ENCODE measurements at places on chromosomes 6 and 20. TPM values are rescaled to one million over a fixed set of nuclear protein-coding genes. Genes with fewer than 3 reads are reported as not detected.

The TNXB gene
- 301 TPM for total RNA-seq

The TXLNB gene
- 1.7 TPM for total RNA-seq

The CENPW gene
- total RNA-seq, result not detected

The HBS1L gene
- 37.3 TPM for total RNA-seq

The SLC52A3 gene
- 23.6 TPM for total RNA-seq

The BPIFB4 gene
- not detected for total RNA-seq

The RHAG gene
- total RNA-seq, result not detected

The FOXF2 gene
- total RNA-seq, result 4.0 TPM

- DNase-seq, result no peak
Measured at GRCh38 chr6:12533586-12533985, 183.0 kb upstream of the PHACTR1 start.

- DNase-seq, result peak; percentile 57
Measured at GRCh38 chr6:37679539-37680476, 17.9 kb downstream of the MDGA1 start.

DNA sequence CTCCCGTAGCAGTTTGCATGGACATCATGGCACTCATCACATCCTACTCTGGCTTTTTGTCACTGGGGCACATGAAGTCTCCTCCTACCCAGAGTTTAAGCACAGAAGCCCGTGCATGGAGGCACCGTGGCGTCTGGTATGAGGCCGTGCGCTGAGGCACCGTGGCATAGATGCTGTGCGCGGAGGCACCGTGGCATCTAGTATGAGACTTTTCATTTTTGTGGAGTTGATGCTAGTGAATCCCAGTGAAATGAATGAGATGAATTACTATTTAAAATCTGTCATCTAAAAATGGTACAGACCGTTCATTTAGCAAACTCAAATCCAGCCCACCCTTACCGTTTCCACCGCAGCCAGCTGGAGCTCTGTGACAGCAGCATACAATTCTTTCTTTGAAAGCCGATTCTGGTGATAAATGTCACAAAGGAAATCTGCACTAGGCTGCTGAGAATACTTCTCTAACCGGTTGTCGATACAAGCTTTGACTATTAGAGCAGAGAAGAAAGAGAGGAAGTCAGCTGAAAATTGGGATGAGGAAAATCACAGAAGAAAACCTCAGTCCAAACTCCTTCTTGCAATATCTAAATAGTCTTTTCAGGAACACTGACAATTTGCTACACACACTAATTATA is 11.3 kb downstream of the CYP24A1 start:
- no peak for DNase-seq

- DNase-seq, result no peak
Measured at GRCh38 chr6:1858196-1858595, 248.5 kb downstream of the FOXC1 start.

- no peak for DNase-seq
Measured at GRCh38 chr20:24444526-24445190, 24.8 kb upstream of the SYNDIG1 start.

DNA sequence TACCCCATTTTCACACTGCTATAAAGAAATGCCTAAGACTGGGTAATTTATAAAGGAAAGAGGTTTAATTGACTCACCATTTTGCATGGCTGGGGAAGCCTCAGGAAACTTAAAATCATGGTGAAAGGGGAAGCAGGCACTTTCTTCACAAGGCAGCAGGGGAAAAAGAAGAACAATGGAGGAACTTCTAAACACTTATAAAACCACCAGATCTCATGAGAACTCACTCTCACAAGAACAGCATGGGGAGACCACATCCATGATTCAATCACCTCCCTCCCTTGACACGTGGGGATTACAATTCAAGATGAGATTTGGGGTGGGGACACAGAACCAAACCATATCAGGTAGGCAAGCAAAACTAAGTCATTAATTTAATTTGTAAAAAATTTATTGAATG is 343.2 kb downstream of the FRK start:
- DNase-seq, result no peak

DNA sequence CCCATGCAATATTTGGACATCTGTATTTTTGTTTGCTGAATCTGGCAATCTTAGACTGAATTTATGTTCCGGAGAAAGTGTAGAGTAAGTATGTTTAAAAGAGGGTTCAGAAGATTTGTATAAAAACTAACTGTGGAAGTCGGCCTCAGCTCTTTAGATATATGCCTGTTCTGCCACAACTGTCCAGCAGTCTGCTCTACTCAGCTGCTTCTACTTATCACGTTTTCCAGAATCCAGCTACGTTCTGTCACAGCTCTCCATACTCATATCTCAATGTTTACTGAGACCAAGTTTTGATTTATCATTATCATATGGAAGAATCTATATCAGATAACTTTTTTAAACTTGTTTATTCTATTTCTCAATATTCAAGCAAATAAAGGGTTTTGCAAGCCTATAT is 721.3 kb downstream of the EYS start:
- no peak for DNase-seq

- no peak for DNase-seq
Measured at GRCh38 chr20:63036291-63036690, 29.5 kb upstream of the BHLHE23 start.

- no peak for DNase-seq
Measured at GRCh38 chr6:161074496-161075121, 83.0 kb downstream of the MAP3K4 start.

DNA sequence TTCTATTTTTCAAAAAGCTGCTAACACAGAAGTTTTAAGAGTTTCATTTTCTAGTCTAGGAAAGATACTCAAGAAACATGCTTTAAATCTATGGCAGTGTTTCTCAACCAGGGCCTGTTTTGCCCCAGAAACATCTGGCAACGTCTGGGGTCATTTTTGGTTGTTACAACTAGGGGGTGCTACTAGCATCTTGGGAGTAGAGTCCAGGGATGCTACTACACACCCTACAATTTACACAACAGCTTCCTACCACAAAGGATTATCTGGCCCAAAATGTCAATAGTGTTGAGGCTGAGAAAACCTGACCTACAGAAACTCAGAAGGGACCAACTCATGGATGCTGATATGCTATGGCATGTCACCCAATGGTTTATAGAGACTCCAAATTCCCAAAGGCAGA is 24.4 kb downstream of the SERAC1 start:
- DNase-seq, result no peak

- no peak for DNase-seq
Measured at GRCh38 chr6:9503111-9503761, 911.6 kb downstream of the TFAP2A start.

- no peak for DNase-seq
Measured at GRCh38 chr20:8547035-8547650, 415.1 kb downstream of the PLCB1 start.

- DNase-seq, result no peak
Measured at GRCh38 chr6:14339711-14340584, 222.4 kb downstream of the CD83 start.

GRCh38 chr20:57680131-57680716 is 29.6 kb downstream of the PMEPA1 start:
- no peak for DNase-seq

DNA sequence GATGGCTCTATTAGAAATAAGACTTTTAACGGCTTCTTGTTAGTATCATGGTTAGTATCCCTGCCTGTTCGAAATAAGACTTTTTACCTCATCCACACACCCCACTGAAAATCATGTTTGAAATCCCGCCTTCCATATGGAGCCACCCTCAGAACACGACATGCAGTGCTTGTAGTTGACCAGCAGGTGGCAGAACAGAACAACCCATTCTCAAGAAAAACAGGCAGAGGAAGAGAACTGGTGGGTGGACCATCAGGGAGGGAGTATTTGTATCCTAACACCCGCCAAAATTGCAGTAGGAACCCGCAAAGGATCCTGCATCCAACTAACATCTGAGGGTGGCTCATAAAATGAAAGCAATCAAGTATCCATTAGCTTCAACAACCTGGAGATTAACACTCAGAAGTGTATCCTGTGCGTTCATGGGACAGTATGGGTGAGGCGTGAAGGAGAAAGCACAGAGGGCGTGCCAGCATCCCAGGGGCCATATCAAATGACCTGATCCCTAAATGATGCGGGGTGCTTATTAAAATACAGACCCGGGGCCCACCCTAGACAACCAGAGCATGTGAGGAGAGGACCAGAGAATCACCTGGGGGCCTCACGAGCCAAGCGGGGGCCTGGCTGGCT is 89.6 kb upstream of the NHSL1 start:
- peak; percentile 29 for DNase-seq

DNA sequence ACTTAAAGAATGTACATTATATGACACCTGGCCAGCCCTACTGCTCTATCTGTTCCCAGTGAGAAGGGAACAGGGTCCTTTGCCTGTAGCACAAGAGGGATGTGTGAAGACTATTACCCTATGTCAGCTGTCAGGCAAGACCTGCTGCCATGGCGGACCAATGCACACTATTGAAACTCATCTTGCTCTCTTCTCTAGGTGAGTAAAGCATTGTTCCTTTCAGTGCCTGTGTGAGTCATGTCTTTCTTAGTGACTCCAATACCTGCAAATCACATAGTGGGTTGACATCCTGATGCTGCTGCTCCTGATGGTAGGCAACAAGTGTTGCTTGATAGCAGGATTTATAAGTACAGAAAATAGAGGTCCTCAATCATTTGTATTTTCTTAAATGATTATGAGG is 48.8 kb upstream of the SYNCRIP start:
- DNase-seq, result no peak

DNA sequence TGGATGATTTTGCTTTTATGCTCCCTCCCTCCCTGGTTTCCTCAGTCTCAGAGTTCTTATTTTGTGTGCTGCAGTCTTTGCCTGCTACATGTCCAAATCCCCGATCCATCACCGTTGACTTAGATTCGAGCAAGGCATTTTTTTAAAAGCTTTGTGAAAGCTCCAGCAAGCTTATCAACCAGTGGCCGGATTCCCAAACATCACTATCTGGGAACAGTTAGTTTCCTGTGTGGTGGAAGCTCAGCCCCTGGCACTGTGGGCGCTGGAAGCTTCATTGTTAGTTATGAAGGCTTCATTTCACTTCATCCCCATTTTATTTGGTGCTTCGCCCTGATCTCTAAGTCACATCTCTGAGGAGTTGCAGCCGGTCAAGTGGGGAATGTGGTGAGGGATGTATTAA is 44.7 kb downstream of the DEK start:
- no peak for DNase-seq

GRCh38 chr6:85498596-85499258 is 48.8 kb downstream of the NT5E start:
- DNase-seq, result no peak

- DNase-seq, result no peak
Measured at GRCh38 chr6:31655349-31656237, at the start of gene APOM. Gene APOM, plus strand, starts transcription at chr6:31655894. Its CDS starts 73 bp downstream, at chr6:31655967.

DNA sequence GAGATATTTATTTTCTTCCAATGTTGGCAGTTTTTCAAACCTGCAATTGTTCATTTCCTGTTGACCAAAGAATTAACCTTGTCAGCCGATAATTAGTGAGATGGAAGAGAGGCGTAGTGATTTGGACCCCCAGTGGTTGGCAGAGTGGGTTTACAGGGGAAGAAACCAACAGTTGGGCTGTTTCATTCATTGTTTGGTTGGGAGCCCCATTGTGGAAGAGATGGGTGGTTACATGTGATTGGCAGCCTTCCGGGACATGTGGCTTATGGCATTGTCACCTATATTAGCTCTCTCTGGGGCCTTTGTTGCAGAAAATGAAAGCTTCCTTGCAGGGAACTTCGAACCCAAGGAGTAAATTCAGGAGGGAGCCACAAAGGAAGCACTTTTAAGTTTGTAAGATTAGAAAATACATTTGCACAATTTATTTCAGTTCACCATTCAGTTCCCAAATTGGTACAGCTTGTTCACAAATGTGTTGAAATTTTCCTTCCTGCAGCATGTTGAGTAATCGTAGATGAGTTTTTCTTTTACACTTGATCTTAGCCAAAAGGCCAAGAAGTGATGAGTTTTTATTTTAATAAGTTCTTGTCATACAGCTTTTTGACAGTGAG is 50.3 kb upstream of the CDKAL1 start:
- DNase-seq, result no peak

DNA sequence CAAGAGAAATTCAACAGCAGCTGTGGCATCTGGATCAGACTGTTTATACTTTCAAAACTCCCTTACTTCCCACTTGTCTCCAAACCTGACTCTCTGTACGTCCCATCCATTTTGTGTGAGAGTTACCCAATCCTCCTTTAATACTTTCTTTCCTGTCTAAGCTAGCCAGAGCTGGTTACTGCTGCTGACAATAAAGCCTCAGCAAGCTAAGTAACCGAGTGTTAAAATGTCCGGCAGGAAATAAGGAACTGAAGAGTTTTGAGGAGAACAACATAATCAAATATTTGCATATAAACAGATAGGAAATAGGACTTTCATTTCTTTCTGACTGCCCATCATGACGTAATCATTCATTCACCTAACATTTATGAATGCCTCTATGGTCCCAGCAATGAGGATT is 11.6 kb downstream of the TMEM30A start:
- DNase-seq, result no peak

- DNase-seq, result no peak
Measured at GRCh38 chr20:39855799-39856198, 833.2 kb downstream of the MAFB start.

DNA sequence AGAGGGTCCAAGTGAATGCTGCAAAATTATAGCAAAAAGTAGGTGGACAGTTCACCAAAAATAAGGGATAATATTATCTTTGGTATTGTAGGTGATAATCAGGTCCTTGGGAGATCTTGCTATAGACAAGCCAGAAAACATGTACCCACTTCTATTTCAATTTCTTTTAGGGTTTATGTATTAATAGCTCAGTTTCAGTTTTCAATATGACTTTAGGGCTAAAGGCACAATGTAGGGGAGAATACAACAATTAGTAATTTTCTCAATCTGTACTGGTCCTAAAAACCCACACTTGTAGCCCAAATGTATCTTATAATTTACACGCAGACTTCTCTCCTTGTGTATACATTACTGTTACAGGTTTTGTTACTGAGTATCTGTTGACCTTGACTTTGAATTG is 307.0 kb upstream of the ID4 start:
- DNase-seq, result no peak

DNA sequence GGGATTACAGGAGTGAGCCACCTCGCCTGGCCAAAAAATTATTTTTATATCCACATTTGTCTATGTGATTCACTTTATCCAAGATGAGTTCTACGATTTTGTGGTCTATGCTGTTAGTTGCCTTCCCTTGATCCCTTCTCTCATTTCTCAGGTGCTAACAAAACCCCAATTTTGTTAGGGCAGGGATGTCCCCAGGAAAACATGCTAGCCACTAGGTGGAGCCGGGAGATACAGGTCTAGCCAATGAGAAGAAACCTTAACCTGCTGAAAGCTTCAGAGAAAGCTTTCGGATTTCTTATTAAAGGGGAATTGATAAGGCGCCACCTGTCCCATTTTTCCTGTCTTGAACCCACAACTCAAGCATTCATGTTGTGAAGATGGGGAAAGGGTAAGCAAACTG is 167.4 kb upstream of the OLIG3 start:
- no peak for DNase-seq

GRCh38 chr6:43972913-43973300 is 154.3 kb downstream of the MRPL14 start:
- peak; percentile 18 for DNase-seq

DNA sequence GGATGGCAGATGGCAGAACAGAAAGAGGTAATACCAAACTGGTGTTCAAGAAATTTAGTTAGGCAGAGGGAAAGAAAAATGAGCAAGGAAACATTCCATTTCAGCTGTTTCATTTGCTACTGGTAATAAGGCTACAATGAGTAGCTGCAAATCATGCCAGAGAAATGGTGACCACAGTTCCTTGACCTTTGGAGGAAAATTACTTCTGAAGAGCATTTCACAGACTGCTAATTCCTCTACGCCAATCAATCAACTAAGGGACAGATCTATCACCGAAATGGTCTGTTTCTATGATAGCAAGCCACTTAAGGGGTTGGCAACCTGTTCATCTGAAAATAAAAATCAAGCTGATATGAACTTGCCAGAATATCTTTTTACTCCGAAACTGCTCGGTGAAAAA is 119.5 kb downstream of the PTPRK start:
- DNase-seq, result no peak

All from Peyer's patch (tissue), 4 donors.